ENCODE measurements at places on chromosomes 1 and 21.

- no peak for DNase-seq
These were observed 11.3 kb downstream of the RPAP2 start for GRCh38 chr1:92310185-92310597.

DNA sequence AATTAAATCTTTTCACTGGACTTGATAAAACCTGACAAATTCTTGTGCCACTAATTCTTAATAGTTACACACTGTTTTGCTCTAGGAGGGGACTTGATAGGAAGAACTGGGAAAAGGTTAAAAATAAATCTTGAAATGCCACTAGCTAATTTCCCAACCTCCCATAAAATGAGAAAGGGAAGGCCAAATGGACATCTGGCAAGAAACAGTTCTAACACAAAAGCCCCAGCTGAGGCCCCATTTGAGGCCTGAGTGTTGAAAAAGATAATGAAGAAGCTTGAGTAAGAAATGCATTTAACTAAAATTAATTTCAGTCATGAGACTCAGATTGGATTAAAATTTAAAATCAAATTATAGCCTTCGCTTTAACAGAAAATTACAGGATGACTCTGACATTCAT is 11.2 kb upstream of the RAP1GAP start:
- DNase-seq, result no peak

- DNase-seq, result no peak
These were observed 24.5 kb upstream of the PALMD start for GRCh38 chr1:99621340-99621901.

DNA sequence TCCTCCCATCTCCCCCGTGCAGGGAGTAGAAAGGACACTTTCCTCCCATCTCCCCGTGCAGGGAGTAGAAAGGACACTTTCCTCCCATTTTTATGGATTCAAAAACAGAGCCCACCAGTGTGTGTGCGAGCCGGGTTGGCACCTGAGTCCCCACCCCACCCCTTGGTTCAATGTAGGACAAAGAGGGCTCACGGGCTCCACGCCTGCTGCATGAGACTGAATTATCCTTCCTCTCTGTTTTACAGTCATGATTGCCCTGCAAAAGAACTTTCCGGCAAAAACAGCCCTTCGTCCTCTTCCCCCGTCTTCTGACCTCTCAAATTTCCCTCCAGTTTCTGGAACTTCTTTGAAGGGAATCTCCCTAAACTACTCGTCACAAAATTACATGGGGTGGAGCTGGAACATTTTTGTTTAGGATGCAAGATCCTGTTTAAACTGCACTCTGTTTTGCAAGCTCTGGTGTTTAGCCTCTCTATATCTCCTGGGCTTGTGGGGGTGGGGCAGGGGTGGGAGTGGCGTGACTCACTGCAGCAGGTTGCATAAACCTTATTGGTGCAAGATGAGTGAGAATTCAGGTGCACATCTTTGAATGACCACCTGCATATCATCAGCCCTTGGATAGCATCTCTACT is 99.8 kb downstream of the PSMG1 start:
- DNase-seq, result no peak

DNA sequence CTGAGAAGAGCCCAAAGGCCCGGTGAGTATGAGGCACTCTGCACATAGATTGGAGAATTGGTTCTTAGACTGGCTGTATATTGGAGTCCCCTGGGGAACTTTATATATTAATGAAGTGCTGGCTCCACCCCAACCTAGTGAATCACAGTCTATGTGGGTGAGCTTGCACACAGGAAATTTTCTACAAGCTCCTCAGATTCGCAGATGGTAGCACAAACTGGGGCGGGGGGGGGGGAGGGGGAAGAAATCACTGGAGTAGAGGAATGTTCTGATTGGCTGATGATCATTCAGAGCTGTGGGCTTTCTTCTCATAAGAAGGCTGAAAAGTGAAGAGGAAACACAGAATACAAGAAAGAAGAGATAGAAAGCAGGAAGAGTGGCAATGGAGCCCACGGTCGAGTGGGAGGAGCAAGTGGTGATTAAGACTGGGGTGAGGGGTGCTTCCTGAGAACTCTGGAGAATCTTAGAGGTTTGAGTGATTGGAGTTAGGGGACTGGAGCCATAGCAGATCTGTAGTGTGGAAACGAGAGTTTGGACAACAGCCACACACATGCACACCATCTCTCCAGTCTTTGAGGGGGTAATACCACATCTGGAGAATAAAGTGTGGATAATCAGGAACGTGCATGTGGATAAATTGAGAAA is 465.9 kb upstream of the DAB1 start:
- DNase-seq, result no peak

DNA sequence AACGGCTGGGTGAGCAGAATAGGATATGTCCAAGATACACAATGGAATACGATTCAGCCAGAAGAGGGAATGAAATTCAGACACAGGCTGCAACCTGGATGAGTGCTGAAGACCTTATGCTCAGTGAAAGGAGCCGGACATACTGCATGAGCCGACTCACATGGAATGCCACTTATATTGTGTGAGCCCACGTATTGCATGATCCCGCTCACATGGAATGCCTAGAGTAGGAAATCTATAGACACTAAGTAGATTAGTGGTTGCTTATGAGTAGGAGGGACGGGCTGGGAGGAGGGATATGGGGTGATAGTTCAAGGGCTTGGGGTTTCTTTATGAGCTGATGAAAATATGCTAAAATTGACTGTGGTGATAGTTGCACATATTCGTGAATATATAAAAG is 26.8 kb downstream of the TMPRSS2 start:
- no peak for DNase-seq

All from GM18507 (cell line).